ENCODE measurements at places on chromosomes 13 and 19. TPM values are rescaled to one million over a fixed set of nuclear protein-coding genes. Genes with fewer than 3 reads are reported as not detected.

GRCh38 chr19:5673752-5674151 lies 6.6 kb downstream of the MICOS13 start:
- no peak for DNase-seq

DNA sequence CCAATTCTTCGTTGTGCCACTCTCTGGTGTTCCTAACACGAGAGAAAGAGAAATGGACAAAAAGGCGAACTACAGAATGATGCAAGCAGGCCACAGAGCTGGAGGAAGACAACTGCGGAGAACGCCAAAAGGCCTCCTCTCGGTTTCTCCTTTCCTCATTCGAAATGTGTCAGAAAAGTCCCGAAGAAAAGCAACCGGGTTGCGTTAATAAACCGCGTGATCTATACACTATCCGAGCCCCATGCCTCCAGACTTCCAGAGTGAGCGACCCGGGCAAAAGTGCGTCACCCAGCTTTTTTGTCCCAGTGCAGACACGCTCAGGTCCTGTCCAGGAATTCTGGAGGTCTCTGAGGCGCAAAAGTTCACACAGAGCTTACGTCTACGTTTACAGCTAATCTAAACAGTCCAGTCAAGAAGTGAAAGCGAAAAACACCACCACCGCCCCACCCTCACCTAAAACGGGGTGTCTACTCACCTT lies 413 bp downstream of the N4BP2L2 start:
- no peak for DNase-seq

DNA sequence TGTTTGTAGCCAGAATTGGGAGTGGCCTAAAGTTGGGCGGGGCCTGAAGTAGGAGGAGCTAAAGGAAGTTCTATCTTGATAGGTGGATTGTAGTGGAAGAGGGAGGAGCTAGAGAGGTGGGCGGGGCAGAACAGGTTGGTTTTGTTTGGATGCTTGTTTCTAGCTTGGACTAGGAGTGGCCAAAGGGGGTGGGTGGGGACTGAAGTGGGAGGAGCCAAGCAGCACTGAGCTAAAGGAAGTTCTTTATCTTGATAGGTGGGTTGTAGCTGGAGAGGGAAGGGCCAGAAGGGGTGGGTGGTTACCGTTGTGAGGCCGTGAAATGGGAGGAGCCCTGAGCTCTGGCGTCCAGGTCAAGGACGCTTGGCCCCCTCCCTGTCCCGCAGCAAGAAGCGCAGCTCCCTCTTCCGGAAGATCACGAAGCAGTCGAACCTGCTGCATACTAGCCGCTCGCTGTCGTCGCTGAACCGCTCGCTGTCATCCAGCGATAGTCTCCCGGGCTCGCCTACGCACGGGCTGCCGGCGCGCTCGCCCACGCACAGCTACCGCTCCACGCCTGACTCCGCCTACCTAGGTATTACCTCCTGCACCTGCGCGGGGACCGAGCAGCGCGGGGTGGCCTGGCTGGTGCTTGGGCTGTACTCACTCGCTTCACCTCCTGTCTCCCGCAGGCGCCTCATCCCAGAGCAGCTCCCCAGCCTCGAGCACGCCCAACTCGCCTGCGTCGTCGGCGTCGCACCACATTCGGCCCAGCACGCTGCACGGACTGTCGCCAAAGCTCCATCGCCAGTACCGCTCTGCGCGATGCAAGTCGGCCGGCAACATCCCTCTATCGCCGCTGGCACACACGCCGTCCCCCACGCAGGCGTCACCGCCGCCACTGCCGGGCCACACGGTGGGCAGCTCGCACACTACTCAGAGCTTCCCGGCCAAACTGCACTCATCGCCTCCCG lies 8.0 kb downstream of the DNASE2 start:
- DNase-seq, result no peak

GRCh38 chr13:94053986-94054593 lies 425.4 kb downstream of the DCT start:
- DNase-seq, result no peak

GRCh38 chr13:100394005-100394695 lies 194.4 kb downstream of the GGACT start:
- peak; percentile 8 for DNase-seq

DNA sequence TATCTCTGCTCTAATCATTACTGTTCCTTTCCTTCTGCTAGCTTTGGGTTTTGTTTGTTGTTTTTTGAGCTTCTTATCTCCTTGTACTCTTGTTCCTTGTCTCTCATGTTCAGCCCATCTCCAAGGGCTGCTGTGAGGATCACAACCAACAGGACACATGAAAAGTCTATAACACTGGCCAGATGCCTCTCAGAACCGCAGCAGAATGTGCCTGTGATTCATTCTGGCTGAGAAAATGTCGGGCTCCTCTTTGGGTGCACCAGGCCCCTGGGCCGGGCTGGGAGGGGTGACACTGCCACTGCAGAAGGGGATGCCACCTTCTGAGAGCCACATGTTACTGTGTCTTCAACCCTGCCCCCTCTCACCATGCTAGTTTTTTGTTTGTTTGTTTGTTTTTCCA lies 48.0 kb downstream of the GGACT start:
- DNase-seq, result no peak

EPSTI1 gene
- total RNA-seq, result 1.4 TPM

DNA sequence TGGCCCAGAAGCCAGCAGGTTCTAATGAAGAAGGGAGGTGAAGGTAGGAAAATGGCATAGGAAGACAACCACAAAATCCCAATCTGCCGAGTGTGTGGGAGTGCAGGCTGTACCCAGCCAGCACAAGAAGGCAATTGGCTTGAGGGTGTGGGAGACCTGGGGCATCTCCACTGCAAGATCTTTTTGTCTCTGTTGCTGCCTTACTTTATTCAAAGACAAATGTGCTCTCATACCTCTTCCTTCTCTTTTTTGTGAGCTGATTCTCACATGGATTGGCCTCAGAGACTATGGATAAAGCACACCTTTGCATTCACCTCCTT lies 183.6 kb downstream of the ZNF536 start:
- no peak for DNase-seq

DNA sequence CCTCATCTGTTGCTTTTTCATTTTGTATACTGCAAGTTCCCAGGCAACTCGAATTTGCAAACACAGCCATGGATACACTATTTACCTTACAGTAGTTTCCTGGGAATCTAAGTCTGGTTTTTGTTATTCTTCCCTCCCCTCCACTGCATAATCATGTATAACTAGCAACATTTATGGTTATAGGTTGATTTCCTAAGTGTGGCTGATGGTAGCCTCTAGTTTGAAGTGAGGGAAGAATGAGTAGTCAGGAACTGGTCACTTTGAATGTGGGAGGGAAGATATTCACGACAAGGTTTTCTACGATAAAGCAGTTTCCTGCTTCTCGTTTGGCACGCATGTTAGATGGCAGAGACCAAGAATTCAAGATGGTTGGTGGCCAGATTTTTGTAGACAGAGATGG lies at the start of gene KCNRG:
Gene KCNRG (plus strand): TSS at position 187 of the 400 bp plus-strand sequence. CDS start 50 bp downstream, at position 237.
- DNase-seq, result no peak

- DNase-seq, result no peak
Observed at GRCh38 chr13:81207636-81208035, 866.7 kb upstream of the SPRY2 start.

GRCh38 chr13:46297361-46297811 lies 85.7 kb downstream of the LRRC63 start:
- DNase-seq, result no peak

All from tibial nerve (tissue), 4 donors.